Nephron progenitor cell (in vitro differentiated cells): ENCODE measurements at places on chromosomes 3 and 15.

- DNase-seq: no peak
These were observed 7.5 kb downstream of the ZNF592 start for GRCh38 chr15:84755736-84756527.

GRCh38 chr15:38186507-38186906 lies 66.1 kb upstream of the SPRED1 start:
- no peak for DNase-seq

- no peak for DNase-seq
These were observed 5.7 kb upstream of the CCR5 start for GRCh38 chr3:46365041-46365440.

DNA sequence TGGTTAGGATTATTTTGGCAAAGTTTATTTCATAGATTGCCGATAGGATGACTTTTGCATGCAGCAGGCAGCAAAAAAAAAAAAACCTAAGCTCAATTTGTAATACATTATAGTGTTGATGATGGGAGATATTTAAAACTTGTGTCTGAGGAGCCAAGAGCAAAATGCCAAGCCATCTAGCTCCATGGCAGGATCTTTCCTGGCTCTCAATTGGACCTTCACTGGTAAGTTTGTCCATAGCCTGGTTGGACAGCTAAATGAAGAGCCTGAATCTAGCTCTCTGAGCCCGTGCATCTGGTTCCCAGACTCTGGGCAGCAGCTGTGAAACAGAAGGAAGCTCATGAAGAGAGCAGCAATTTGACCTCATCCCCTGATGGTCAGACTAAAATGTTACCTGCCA lies 17.5 kb downstream of the STAC start:
- DNase-seq: no peak

GRCh38 chr3:38511546-38511945 lies 15.4 kb downstream of the EXOG start:
- DNase-seq: no peak

GRCh38 chr3:57937092-57937491 lies 71.1 kb upstream of the FLNB start:
- no peak for DNase-seq

DNA sequence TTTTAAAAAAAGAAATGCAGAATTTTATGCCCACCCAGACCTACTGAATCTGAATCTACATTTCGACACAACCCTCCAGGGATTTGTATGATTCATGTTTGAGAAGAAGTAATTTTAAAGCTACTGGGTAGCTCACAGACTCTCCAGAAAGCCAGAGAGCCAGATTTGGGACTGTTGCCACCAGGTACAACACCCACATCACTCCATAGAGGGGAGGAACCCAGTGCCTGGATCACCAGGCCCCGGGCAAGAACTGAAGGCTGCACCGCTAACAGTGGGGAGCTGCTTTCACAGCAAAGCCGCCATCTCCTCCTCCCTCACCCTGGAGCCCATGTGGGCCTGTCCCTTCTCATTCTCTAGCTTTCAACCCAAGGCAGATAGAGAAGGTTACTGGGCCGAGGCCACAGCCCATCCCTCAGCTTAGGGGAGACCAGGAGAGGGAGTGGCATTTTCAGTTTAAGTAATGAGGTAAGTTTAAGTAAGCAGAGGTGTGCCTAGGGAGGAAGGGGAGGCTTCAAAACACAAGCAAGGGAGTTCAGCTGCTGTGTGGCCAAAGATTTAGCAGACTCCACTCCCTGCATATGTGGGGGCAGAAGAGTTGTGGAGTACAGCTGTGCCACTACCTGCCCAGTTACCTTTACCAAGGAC lies 109.8 kb downstream of the IL12A start:
- no peak for DNase-seq
